Fibroblast of gingiva (primary cell): ENCODE measurements at places on chromosomes 2 and 18.
A peak's percentile ranks its signal among the peaks of the same experiment; 100 is the strongest.

GRCh38 chr2:180564051-180564450 is 416.4 kb upstream of the UBE2E3 start:
- DNase-seq: no peak

- DNase-seq: peak; percentile 76
Measured at GRCh38 chr2:33321236-33321771, 155.1 kb upstream of the RASGRP3 start.

GRCh38 chr2:31967790-31968189 is 43.0 kb downstream of the MEMO1 start:
- peak; percentile 11 for DNase-seq

DNA sequence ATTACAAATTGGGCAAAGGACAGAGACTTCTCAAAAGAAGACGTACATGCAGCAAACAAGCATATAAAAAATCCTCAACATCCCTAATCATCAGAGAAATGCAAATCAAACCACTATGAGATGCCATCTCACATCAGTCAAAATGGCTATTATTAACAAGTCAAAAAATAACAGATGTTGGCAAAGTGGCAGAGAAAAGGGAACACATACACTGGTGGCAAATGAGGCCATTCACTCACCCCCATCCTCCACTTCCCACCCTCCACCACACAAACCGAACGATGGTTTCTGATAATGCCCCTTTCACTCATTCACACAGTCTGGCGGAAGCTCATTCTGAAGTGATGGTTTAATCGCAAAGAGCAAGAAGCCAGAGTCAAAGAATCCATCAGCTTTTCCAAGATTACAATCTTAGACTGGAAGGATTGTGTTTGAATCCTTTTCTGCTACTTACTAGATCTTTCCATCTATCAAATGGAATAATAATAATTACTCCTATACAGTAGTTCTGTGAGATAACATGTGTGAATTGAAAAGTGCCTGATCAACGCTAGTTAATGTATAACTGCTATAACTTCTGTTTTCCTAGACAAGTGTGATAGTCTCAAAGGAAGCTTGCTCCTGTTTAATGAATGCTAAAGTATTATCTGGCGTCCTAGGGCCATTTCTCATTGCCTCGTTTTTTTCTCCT is 16.9 kb upstream of the CD28 start:
- DNase-seq: no peak

GRCh38 chr2:71540818-71541217 is 87.5 kb downstream of the DYSF start:
- no peak for DNase-seq

- DNase-seq: peak; percentile 50
Measured at GRCh38 chr18:51537487-51537886, 340.0 kb upstream of the MEX3C start.

DNA sequence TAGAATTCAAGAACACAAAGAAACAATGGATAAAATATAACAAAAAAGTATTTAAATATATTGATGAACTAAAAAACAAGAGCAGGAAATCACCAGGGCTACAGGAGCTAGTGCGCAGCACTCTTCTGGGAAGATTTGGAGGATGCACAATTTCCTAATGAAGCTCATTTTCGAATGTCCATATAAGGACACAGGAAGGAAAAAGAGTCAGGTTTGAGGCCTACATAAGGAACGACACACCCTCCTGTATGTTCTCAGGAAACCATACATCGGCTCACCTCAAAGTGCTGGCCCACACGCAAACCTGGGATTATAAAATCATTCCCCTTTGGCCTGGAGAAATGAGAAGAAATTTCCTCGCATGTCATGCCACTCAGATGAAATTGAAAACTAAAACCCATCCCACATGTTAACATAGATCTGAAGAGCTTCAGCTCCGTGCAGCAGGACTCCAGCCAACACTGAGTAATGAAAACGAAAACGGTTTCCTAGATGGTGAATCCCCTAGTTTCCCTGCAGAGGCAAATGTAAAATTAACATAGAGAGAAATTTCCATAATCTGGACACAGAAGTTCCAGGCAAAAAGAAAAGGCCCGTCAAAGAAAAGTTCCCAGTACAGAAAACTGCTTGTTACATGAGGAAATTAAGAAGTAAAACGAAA is 825.8 kb downstream of the SOCS6 start:
- DNase-seq: no peak

DNA sequence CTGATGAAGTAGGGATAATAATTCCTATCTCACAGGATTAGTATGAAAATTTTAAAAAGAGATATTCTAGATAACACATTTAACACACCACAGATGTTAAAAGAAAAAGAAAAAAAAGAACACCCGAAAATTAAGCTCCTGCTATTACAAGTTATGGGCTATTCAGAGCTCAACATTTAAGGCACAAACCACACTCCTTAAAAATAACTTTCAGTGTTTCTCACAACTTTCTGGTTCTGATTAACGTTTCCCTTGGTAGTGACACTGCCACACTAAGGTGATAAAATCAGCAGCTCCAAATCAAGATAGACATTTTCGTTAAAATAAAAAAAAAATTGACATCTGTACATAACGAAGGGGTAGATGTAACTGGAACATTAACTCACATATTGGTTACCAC is 26.9 kb downstream of the ACVR1C start:
- DNase-seq: no peak

DNA sequence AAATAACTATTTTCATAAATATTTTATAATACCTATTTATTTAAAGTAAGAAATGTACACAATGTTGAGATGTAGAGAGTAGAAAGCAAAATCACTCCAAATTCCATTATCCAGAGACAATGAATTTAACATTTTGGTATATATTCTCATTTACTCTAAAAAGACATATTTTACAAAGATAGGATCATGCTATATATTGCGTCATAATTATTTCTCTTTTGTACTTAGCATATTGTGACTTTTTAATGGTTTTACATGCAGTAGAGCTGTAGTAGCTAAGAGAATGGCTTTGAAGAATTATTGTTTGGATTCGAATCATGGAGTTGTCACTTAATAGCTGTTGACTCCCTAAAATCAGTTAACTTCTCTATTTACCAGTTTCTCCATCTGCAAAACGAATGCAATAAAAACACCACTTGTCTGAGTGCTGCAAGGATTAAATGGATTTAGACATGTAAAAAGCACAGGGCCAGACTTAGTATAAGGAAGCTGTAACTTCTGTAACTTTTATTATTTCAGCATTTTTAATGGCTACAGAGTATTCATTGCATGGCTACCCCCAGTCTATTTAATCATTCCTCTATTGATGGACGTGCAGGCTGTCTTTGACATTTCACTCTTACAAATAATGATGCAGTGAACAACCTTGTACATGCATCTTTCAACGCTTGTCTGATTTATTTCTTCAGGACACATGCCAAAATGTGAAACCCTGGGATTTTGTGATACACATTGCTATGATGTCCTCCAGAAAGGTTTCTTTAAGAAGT is 33.2 kb downstream of the KCNS3 start:
- DNase-seq: no peak

DNA sequence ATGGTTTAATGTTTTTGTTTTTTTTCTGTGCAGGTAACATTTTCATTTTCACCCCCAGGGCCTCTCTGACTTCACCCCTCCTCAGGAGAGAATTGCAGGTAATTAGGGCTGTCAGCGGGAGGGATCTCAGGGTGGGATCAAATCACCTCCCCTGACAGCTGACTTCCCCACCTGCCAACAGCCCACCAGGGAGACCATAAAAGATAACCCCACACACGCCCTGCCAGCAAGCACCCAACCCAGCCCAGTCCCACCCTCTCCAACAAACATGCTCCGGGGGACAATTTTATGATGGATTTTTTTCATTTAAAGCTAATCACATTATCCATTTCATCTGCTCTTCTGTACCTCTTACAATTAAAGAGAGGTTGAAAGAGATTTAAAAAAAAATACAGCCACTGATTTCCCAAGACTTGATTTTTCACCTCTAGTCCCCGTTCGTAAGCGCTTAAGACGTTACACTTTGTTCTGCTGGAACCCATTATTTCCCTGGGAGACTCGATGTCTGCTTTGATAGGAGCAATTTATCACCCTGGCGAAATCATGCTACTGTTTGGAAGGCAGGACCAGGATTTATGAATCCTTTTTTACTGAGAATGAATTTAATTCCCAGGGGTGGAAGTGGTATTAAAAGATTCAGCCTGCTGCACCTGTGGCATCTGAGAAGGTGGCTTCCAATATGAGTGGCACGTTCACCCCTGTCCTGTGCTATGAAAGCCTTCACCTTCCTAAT is 232.9 kb upstream of the ID2 start:
- no peak for DNase-seq

GRCh38 chr2:6827566-6828298 is 38.0 kb downstream of the CMPK2 start:
- DNase-seq: peak; percentile 14

GRCh38 chr2:230998882-230999281 is 3.0 kb downstream of the SPATA3 start:
- peak; percentile 18 for DNase-seq

DNA sequence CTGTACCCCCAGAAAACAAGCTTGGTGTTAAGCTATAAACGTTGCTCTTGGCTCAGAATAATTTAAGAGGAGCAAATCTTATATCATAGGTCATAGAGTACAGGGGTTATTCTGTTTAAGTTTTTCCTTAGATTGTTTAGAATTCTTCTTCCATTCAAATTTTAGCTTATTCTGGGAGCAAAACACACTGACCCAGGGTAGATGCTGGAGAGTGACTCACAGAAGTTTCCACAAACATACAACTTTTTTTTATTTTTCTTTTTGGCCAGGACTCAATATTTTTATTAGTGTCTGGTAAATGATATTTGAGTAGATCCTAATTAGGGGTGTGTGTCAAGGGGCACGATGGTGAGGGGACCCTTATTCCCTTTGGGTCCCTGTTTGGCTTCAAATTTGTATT is 71.5 kb upstream of the PSME4 start:
- peak; percentile 6 for DNase-seq

GRCh38 chr2:45626387-45627221 is 15.5 kb upstream of the SRBD1 start:
- no peak for DNase-seq

DNA sequence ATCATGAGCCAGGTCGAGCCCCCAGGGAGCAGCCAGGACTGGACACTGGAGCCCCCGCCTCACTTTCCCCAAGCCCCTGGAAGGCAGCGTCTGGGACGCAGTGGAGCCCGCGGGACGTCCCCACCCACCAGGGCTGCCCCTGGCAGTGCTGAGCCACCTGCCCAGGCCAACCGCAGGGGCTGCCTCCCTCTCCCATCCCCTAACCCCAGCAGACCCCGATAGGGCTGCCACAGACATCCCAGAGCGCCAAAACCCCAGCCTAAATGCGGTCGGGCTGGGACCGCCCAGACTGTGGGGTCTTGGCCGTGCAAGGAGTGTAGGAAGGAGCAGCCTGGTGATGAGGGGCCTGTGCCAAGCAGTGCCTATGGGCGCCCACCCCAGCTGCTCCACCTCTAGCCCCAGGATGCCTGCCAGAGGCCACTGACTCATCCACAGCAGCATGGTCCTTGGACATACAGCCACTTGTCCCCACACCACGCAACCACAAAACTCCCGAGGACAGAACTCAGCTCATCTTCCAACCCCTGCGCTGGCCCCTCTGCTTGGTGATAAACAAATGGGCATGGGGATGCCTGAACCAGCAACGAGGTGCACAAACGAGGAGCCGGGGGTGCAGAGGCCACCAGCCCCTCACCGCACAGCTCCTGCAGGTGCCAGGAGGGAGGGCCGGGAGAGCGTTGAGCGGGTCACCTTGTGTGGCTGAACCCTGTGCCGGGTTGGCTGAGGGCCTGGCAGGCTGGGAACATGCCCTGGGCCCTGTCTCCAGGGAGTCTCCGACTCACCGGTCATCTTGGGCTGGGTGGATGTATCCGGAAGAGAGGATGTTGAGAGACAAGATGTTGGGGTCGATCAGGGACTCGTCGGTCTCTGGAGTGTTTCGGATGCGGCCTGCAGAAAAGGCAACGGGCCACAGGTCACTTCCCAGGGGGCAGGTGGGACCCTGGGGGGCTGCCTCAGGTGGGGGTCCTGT is 44.9 kb downstream of the AQP12A start:
- DNase-seq: no peak

- peak; percentile 47 for DNase-seq
Measured at GRCh38 chr2:118569876-118570535, 277.4 kb downstream of the EN1 start.
